ENCODE measurements at places on chromosomes 1 and 21.

- no peak for DNase-seq
Measured at GRCh38 chr1:91948501-91949355, 473 bp upstream of the BRDT start.

- no peak for DNase-seq
Measured at GRCh38 chr1:6002714-6003501, 10.7 kb upstream of the NPHP4 start.

- DNase-seq, result no peak
Measured at GRCh38 chr1:183319051-183319450, 99.1 kb downstream of the NMNAT2 start.

DNA sequence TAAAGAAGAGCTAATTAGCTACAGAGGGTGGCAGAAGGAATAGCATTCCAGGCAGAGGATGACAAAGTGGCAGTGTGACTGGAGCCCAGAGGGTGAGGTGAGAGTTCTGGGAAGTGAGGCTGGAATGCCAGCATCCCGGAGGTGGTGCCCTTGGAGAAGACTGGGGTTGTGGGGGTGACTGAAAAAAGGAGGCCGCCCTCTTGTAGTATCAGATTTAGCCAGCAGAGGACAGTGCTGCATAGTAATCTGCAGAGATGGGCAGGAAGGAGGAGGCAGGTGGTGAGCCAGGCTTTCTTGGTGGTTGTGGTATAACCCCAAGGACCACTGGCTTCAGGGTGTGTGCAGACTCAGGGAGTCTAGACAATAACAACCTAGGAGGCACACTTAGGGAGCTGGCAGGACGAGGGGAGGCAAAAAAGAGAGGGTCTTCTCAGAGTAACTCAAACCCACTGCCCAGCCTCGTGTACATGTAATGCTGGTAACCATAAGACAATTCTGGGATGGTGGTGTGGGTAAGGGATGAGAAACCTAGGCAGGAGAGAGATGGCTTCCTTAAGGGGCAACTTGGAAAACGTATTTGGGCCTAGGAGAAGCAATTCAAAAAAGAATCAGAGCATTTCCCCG, 30.5 kb downstream of the MROH7 start:
- DNase-seq, result peak; percentile 50

DNA sequence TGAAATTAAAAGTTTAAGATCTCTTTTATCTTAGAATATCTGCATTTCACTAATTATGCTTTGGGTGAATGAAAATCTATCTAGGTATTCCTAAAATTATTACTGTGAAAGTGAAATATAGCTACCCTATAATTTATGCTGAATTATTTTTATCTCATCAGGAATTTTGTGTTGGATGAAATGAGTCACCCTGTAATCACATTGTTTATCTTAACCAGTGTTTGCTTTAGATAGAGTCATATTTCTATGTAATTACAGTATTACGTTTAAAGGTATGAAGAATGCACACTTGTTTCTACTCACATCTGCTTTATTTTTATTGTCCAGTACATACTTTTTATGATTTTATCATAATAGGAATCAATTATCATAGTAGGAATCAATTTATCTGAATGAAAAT, 249.2 kb downstream of the NCAM2 start:
- DNase-seq, result no peak

DNA sequence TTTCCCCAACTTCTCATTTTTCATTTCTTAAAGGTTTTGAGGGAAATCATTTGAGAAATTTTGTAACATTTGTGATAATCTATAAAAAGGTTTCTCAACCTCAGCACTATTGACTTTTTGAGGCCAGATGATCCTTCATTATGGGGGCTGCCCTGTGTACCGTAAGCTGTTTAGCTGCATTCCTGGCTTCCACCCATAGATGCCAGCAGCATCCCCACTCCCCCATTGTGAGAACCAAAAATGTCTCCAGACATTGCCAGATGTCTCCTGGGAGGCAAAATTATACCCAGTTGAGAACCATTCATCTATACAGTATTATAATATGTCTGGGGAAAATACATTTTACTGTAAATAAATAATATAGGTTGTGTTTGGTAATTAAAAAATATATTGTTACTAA, 146.0 kb downstream of the PBX1 start:
- DNase-seq, result no peak

- DNase-seq, result no peak
Measured at GRCh38 chr21:21898801-21899200, 900.6 kb downstream of the NCAM2 start.

GRCh38 chr1:172775606-172776005, 116.7 kb downstream of the FASLG start:
- DNase-seq, result no peak

GRCh38 chr1:35452106-35452774, 105.0 kb downstream of the KIAA0319L start:
- peak; percentile 81 for DNase-seq

GRCh38 chr1:243343970-243344937, 88.4 kb downstream of the SDCCAG8 start:
- peak; percentile 29 for DNase-seq

DNA sequence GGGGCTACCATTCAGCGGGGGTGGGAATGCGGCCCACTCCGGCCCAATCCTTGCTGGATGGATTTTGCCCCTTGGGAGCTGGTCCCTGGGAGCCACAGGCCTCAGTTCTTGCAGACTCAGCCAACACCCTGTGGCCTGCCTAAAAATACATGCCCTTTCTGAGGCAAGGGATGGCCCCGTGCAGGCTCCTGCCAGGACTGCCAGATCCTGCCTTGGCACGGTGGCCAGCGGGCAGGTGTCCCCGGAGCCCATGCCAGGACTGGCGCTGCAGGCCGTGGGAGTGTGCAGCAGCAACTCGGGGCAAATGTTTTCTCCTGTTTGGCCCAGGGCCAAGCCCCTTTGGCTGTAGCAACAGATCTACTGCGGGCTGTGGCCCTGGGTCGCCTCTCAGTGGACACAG, 1.6 kb upstream of the PANK4 start:
- no peak for DNase-seq

DNA sequence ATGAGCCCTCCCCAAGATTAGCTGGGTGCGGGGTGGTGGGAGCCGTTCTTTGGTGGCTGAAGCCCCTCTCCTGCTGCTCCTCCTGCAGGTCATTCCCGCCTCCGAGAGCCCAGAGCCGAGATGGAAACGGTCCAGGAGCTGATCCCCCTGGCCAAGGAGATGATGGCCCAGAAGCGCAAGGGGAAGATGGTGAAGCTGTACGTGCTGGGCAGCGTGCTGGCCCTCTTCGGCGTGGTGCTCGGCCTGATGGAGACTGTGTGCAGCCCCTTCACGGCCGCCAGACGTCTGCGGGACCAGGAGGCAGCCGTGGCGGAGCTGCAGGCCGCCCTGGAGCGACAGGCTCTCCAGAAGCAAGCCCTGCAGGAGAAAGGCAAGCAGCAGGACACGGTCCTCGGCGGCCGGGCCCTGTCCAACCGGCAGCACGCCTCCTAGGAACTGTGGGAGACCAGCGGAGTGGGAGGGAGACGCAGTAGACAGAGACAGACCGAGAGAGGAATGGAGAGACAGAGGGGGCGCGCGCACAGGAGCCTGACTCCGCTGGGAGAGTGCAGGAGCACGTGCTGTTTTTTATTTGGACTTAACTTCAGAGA, 448 bp downstream of the G0S2 start:
- no peak for DNase-seq

- DNase-seq, result no peak
Measured at GRCh38 chr1:114340892-114341291, 170.1 kb downstream of the TRIM33 start.

DNA sequence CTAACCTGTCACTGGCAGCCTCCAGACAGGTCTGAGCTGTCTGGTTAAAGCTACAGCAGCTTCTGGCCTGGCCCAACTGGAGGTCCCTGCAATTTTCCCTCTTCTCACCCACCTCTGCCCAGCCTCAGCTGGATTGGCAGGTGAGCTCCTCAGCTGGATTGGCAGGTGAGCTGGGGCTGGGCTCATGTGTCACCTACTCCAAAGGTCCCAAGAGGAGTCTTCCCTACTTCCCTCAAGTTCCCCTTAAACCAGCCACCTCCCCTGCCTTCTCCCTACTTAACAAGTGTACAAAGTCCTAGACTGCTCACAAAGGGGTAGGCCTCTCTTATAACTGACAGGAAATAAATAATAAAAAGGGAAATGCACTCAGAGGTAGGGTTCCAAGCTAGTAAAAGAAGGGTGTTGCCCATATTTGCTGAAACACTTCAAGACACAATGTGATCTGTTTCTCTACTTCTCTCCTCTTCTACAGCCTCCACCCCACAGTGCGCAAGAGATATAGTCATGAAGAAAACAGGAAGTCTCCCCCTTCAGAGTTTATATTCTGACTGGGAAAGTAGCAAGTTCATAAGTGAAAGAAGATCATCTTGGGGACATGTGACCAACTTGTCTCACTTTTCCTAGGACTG, at the start of gene GPA33:
Gene GPA33 (minus strand): TSS at position 64 of the 629 bp plus-strand sequence. CDS start 90 bp downstream, outside the sequence.
- DNase-seq, result peak; percentile 79

DNA sequence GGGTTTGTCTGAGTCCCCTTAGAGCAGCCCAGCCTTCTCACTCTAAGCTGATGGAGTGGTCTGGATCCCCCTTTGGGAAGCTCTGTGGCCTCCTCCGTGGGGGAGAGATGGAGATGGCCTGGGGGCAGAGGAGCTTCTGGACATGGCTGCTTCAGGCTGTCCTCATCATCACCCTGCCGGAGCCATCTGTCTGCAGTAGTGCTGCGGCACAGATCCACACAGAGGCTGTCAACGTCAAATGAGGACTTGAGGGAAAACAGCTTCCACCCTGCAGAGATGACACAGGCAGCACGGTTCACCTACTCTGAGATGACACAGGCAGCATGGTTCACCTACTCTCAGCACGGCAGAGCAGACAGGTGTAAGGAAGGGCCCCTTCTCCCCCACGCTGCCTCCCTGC, 134.3 kb downstream of the IGSF21 start:
- DNase-seq, result no peak

- no peak for DNase-seq
Measured at GRCh38 chr1:174995916-174996315, 3.8 kb upstream of the CACYBP start.

- DNase-seq, result peak; percentile 60
Measured at GRCh38 chr21:39503123-39503762, 51.5 kb downstream of the SH3BGR start.

DNA sequence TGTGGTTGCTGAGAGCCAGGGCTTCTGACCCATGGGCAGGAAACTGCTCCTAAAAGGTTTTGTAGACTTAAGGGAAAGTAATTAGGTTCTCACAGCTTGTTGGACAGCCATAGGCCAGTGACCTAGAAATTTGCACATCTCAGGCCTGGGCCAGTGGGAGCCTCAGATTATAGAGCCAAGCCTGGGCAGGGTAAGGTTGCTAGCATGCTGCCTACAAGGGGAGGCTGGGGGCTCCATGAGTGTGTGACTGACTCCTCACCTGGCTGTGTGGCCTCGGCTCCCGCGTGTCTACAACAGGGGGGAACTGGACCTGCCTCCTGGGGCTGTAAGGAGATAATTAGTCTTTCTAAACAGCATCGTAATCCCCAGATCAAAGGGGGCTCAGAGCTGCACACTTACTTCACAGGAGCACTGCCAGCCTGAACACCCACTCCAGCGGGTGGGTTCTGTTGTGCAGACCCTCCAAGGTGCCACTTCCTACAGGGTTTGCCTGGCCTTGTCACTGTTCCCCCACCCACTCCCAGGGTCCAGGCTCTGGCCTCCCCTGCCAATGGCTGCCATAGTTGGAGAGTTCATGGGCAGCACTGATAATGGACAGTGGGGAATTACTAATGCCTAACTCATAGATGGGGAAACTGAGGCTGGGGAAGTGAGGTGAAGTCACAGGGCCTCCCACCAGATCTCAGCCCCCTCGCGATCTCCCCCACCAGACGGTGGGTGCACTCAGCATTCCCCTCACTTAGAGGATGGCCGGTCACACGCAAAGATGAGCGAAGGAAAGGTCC, 230.4 kb upstream of the TMEM51 start:
- no peak for DNase-seq

- DNase-seq, result no peak
Measured at GRCh38 chr1:31437433-31438037, 24.5 kb downstream of the SERINC2 start.

DNA sequence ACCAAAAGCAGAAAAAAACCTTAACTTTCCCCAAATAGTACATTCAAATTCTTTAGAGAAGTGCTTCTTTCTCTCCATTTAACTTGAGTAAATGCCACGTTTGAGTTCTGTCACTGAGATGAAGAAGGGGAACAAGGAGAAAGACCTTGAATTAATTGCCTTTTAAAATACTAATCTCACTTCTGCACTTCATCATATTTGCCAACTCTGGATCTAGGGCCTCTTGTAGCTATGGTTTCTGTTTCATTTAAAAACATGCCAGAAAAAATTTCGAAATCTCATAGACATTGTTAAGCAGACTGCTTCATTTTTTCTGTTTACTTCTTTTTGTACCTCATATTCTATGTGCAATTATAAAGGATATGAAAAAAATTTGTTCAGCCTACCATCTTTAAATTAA, 24.6 kb downstream of the MIXL1 start:
- DNase-seq, result peak; percentile 5

DNA sequence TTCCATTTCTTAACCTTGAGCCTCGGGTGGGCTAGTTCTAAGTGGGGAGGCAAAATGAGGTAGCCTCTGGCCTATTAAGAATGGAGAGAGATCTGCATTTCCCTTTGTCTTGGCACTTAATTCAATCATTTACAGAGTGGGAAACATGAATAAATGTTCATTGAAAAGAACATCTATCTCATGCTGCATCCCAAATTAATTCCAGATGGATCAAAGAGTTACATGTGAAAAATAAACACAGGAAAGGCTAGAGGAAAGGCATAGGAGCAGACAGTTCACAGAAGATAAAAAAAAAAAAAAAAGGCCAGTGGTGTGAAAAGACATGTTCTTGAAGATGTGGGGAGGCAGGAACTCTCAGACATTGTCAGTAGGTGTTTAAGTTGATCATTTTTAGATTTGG, 35.7 kb upstream of the EPS8L3 start:
- no peak for DNase-seq

DNA sequence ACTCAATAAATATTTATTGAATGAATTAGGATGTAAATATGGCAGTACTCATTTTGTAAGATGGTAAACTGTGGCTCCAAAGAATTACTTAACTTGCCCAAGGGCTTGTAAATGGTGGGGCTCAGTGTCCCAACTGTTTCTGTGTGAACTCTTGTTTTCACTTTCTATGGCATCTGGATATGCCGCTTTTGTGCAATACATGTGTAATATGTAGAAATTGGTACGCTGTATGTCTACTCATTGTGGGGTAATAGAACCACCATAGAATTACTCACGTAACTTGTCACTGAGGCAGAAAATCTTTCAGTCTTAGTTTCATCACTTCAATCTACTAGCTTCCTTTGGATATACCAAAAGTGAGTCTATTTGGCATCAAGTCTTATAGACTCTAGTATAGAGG, 977 bp downstream of the PRPF3 start:
- peak; percentile 95 for DNase-seq

GRCh38 chr1:193115629-193116227, 6.1 kb upstream of the CDC73 start:
- DNase-seq, result no peak
